Ovary (tissue), 10 donors: ENCODE measurements at places on chromosomes 3 and 15.

GRCh38 chr15:30997270-30997669 is 5.8 kb upstream of the MTMR10 start:
- no peak for DNase-seq

DNA sequence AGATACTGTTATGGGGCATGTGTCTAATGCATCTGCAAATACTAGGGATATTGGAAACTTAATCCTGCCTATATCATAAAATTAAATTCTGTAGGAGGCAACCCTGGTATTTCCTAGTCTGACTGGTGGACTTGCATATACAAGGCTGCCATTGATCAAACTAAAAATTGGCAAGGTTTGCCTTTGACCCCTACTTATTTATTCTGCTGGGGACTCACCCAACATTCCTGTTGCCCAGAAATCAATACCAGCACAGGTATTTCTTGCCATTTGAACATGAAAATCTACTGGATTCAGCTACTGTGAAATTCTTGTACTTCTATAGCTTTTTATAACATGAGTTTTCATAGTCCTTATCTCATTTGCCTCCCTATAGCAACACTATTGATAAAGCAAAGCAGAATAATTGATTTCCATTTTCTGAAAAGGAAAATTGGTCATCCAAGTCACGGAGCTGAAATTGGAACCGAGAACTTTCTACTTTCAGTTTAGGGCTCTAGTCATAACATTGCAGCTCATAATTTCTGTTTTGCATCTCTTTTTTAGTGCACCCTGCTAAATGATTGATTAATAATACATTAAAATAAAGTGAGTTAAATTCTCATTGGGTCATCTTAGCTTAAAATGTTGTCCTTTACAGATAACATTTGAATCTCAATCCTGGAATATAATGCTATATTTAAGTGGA is 365.2 kb downstream of the MFSD1 start:
- no peak for DNase-seq

GRCh38 chr15:80434926-80435720 is 30.9 kb downstream of the ARNT2 start:
- peak; percentile 72 for DNase-seq

DNA sequence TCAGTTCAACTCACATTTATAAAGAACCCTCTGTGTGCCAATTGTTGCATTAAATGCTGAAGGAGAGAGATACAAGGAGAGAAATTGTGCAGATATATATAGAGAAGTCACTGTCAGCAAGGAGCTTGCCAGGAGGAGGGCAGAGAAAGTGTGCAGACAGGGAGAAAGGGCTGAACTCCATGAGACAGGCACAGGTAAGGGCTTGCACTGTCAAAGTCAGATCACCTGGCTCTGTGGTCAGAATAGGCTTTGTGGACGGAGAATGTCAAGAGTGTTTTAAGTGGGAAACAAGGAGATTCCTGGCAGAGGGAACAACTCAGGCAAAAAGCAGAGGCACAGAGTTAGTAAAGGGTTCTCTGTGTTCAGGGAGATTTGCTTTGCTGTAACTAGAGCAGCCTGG is 303.0 kb upstream of the TPRG1 start:
- no peak for DNase-seq

DNA sequence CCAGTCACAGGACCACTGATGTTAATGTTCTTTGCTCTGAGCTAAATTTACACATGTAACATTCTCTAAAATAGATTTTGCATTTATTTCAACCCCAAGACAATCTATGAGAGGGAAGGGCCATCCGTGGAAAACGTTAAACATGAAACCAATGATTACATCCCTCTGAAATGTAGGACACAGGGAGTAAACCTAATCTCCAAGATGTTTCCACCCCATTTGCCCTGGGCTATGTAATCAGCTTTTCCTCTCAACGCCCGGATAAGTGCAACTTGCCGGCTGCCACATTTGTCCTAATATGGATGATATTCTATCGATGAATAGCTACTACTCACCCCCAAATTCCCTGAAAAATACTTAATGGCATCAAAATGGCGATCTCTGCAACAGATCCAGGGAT is 6.4 kb upstream of the FMN1 start:
- no peak for DNase-seq

- DNase-seq, result no peak
These were observed 500.3 kb upstream of the LMCD1 start for GRCh38 chr3:8001307-8001706.

DNA sequence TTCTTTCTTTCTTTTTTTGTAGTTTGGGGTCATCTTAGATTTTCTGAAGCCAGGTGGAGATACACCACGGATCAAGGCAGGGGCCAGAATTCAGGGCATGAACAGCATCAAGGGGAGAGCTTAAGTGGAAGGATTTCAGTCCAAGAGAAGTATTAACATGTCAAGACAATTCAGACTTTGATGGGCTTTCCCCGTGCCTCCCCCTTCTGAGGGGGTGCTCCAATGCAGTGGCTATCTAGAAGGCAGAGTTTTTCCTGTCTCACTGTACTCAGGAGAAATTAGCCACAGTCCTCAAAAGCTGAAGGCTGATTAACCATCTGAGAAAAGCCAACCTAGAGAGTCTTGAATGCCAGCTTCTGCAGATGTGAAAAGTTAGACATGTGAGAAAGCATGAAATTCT is 127.3 kb downstream of the TGFBR2 start:
- DNase-seq, result no peak

- DNase-seq, result no peak
These were observed 911.9 kb downstream of the FHIT start for GRCh38 chr3:60339304-60339703.

GRCh38 chr3:94234177-94234788 is 171.4 kb downstream of the NSUN3 start:
- no peak for DNase-seq

- DNase-seq, result no peak
These were observed 126.5 kb upstream of the THBS1 start for GRCh38 chr15:39454189-39454986.

GRCh38 chr3:178295292-178295912 is 240.8 kb upstream of the KCNMB2 start:
- DNase-seq, result no peak

DNA sequence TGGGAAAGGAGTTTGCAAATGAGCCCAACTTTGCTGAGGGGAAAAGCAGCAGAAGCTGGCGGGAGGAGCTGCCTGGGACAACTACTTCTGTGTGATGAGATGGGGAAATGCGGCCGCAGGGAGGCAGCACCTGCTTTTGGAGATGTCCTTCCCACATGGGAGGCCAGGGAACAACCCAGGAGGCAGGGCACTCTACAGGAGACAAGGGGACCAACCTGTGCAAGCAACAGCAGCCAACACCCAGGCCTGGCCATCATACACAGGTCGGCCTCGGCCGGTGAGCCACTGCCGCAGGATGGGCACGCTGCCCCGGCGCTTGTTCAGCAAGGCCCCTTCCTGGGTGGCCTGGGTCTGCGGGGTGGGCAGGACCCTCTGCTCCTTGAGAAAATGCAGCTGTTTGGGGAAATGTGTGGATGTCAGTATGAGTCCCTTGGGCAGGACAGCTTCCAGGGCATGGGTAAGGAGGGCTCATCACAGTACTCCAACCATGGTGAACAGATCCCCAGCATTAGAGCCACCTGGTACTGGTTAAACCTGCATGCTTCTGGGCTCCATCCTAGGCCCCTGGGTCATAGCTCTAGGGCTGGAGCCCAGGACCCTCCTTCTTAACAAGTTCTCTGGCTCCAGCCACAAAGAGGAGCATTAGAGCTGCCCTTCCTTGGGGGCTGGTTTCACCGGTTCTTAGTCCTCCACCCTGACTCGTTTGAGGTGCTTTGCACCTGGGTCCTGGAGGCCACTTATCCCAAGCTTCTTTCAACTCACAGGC is 11.6 kb downstream of the EPB42 start:
- no peak for DNase-seq

DNA sequence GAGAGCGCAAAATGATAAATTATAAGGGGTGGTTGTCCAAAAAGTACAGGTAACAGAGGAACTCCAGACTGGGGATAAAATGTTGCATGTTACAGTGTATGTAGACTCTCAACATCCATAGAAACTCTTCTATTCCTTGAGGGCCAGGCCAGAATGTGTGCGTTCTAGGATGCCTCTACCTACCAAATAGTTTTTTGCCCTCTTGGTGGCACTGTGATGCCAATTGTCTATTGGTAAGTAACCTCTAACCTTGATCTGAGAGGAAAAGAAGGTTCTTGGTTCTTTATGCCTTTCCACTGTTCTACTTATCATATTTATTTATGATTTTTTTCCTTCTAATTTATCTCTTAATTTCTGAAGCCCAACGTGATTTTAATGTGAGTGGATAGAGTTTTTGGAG is 424.6 kb downstream of the GRM7 start:
- no peak for DNase-seq

DNA sequence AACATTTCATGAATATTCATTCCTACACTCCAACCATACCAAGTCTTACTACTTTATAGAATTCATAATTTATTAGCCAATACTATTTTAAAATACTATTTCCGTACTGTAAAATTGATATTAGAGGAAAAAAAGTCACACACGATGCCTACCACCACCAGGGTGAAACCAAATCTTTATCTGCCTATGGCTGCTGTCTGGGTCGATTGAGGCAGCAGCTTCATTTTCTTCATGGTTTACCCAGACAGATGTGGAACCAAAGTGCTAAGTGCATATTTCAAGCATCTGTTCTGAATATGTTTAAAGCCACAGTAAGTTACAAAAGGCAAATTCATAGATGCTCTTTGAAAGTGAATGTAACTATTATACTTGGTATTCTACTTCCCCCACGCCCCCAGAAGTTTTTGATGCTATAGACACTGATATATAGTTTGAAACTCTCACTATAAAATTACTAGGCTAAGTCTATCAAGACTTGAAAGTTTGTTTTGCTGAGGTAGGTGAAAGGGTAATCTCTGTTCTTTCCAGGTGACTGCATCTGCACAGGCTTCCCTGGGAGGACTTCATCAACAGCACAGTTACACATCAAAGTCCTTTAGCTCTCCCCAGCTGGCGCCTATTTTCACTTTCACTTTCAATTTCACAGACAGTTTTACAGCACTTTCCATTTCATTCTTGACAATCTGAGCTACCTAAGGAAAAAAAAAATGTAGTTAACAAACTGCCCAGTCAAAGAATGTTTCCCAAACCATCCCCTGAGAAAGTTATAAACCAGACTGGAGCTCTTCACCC is 113.9 kb downstream of the POLQ start:
- no peak for DNase-seq

GRCh38 chr3:124654470-124654845 is 75.8 kb upstream of the UMPS start:
- no peak for DNase-seq
